ENCODE measurements at places on chromosomes 16 and 17.

DNA sequence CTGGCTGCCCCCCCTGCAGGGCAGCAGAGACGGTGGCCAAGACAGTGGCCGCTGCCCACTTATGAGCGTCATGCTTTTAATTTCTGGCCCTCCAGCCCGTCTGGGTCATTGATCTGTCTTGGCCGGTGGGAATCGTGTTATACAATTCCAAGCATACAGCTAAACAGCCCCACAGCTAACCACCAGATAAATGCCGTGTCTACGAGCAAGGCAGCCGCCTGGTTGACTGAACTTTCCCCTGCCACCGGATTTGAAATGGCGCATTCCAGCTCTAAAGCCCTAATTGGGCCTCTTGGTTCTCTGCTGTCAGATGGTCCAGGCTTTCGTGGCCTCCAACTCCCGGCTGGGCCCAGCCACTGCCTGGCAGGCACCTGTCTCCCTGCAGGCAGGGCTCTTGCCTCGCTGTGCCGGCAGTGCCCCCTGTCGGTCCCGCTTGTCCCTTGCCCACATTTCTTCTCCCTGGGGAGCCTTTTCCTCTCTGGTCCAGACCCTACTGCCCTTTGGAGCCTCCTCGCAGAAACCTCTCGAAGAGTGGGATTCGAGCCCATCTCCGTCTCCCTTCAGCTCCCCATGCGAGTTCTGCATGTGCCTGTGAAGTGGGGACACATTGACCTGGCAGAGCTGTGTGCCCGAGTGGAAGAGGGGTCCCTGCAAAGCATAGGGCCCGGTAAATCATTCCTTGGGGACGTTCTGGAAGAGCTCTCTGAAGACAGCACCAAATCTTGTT, 1.8 kb upstream of the RBFOX3 start:
- DNase-seq: peak; percentile 1

- DNase-seq: no peak
These were observed 30.1 kb upstream of the GAA start for GRCh38 chr17:80071116-80071841.

DNA sequence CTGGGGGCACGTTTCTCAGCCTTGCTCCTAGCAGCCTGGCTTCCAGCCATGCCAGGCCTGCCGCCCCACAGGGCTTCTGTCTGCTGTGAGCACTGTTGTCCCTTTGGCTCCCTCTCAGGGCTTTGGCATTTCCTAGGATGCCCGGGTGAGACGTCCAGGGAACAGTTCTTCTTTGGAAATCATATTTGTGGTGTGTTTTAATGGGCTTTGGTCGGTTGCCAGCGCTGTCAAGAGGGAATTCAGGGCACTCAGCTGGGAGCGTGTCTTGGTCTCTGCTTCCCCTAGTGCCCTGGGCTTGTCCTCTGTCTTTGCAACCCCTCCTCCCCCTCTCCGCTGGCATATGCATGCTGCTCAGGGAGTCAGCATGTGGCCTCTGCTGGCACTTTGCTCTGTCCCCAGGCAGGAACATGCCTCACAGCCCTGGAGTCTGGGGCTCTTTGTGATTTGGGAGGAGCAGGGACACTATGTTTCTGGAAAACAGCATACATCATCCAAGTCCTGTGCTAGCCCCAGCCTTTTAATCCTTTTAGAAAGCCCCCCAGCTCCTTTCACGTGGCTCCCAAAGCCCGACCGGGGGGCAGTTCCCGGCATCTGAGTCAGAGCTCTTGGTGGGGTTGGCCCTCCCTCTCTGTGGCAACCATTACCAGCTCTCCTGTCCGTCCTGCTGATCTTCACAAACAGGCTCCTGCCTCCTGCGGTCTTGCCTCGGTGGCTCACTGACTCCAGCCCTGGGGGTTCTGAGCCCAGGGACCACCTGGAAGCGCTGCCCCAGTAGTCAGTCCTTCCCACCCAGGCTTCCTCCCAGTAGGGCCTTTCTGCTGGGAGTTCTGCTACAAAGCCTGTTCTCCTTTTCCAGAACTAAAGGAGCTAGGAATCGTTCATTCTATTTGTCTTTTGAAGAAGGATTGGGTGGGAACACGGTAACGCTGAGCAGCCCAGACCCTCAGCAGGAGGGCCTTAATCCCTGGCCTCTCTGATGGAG, 26.7 kb downstream of the SAP30BP start:
- no peak for DNase-seq

- no peak for DNase-seq
These were observed 85.0 kb upstream of the RPL38 start for GRCh38 chr17:74118504-74118903.

GRCh38 chr17:11300738-11301137, 59.7 kb downstream of the SHISA6 start:
- DNase-seq: no peak

GRCh38 chr17:63675231-63675606, 24.7 kb downstream of the LIMD2 start:
- no peak for DNase-seq

DNA sequence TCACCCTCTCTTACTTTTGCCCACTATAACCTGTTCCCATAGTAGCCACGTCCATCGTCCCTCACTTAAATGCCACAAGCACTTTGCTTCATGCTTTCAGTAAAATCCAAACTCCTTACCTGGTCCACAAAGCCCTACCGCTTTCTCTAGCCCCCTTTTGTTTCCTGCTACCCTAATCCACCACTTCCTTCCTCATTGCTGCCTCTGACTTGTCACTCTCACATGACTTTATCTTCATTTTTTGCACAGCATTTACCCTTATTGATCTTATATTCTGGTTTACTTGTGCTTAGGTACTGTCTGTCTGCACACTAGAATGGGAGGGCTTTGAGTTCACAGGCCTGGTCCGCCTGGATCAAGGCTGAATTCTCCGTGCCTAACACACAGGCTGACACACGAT, 340.0 kb downstream of the XYLT1 start:
- no peak for DNase-seq

DNA sequence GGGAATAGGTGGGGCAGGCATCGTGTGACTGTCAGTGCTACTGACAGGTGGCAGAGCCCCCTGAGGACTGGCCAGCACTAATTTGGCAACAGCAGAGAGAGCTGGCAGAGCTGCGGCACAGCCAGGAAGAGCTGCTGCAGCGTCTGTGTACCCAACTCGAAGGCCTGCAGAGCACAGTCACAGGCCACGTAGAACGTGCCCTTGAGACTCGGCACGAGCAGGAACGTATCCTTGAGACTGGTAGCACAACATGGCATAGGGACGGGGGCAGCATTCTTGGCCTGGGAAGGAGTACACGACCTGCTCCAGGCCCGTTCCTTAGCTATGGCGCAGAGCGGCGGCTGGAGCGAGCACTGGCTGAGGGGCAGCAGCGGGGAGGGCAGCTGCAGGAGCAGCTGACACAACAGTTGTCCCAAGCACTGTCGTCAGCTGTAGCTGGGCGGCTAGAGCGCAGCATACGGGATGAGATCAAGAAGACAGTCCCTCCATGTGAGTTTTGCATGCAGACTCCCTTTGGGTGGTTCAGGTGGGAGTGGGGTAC, 3.0 kb upstream of the NRN1L start:
- no peak for DNase-seq

Measured in stimulated activated CD4-positive, alpha-beta T cell treated with anti-CD3 and anti-CD28 coated beads, Interleukin-1b, Interleukin-23, amount 100 ng/mL, for 1 hour (primary cell).